ENCODE measurements at places on chromosomes 6 and 20.

DNA sequence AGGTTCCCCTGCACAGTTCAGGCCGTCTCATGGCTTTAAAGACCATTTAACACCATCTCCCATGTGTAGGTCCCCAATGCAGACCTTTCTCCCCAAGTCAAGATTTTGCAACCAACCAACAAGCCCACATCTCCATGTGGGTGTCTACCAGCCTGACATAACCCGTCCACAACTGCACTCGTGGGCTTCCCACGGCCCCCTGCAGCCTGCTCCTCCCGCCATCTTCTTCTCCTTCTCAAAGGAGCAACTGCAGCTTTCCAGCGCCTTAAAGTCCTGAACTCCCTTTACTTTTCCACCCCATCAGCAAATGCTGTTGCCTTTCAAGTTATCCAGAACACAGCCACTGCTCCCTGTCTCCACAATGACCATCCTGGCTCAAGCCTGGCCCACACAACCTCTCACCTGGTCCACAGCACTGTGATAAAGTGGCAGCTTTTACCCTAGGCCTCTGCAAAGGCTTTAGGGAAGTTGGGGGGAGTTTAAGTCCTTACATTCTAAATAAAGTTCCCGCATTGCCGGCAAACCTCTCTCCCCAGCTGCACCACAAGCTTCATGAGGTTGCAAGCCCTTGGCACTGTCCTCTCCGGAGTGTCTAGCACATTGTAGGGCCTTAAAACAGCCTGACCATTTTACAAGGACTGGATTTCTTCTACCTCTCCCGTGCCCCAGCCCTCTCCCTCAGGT, 140.5 kb downstream of the PREX1 start:
- no peak for DNase-seq

DNA sequence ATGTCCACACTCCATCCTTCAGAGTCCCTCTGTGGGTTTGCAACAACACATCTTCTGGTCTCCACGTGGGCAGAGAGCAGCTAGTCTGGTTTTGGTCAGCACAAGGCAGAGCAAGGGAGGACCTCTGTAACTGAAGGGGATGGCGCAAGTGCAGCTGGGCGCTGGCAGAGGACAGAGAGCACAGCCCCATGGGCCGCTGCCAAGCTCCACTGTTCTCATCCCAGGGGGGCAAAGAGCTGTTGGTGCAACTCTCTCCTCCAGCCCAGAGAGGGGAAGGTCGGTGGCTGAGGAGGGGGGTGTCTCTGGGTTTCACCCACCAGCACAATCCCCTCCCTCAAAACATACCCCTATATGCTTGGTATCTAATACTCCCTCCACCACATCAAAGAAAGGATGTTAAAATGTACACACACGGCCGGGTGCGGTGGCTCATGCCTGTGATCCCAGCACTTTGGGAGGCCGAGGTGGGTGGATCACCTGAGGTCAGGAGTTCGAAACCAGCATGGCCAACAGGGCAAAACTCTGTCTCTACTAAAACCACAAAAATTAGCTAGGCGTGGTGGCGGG, 9.1 kb downstream of the ATP9A start:
- DNase-seq, result no peak

GRCh38 chr6:57252975-57253374, 30.9 kb upstream of the RAB23 start:
- no peak for DNase-seq

GRCh38 chr20:46399401-46399800, 7.0 kb downstream of the ELMO2 start:
- no peak for DNase-seq

GRCh38 chr6:155881826-155882526, 426.3 kb upstream of the NOX3 start:
- no peak for DNase-seq

- no peak for DNase-seq
Measured at GRCh38 chr20:24705486-24705885, 236.1 kb downstream of the SYNDIG1 start.

DNA sequence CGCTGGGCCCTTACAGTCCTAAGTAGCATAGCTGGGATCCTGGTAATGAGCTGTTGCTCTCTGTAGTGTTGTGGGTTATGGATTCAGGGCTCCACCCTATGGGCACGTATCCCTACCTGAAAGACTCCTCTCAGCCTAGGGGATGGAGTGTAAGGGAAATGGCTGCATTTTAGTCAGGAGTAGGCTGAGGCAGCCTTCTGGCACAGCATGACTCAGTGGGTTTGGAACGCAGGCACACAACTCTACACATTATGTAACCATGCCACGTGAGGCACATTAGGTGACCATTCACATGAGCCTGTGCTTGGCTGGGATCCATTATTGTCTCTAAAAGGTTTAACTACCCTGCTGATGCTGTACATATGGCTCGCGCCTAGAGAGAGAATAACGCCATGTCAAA, 27.8 kb downstream of the HDDC2 start:
- no peak for DNase-seq

Measured in fibroblast of skin of left quadriceps (primary cell).